ENCODE measurements at places on chromosomes 5 and 9.

DNA sequence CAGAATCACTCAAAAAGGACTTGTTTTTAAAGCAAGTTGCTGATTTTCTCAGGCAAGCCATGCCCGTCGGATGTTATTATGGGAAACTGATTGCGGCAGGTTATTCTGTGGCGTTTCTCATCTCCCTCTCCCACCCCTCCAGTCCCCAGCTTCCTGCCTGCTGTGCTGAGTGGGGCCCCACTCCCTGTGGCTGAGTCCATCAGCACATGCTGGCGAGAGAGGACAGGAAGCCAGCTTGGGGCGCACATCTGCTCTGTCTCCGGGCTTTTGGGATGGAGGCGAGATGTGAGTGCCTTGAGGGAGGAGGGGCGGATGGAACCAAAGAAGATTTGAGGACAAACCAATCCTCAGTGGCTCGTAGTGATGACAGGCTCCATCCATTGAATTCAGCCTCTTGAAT, 108.0 kb downstream of the DAPK1 start:
- no peak for DNase-seq

DNA sequence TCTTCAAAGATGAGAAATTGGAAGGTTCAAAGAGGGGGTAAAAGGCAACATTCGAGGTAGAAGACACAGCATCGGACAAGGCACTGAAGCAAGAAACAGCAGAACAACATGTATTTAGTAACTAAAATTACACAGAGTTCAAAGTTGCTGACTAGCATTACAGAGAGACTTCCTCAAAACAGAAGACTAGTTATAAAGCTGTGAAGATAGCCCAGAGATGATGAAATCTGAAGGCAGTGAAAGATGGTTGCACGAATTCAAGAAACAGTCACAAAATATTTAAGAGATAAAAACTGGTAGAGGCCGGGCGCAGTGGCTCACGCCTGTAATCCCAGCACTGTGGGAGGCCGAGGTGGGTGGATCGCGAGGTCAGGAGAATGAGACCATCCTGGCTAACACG, 16.3 kb downstream of the MAPKAP1 start:
- DNase-seq: no peak

DNA sequence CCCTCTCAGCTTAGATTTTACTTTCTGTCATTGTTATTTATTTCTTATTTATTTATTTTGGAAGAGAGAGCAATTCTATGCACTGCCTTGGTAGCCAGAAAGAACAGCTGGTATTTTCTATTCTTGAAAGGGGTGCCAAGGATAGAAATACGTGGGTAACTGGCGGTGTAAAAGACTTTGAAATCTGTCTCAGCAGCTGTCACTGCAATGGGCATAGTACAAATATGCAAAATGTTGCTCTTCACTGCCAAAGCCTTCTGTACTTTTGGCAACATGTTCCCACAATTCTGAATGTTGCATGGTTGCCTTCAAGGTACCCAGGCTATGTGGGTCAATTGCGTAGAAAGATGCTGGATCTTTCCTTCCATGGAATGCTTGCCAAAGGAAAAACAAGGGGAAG, 230.2 kb upstream of the EDIL3 start:
- DNase-seq: no peak

DNA sequence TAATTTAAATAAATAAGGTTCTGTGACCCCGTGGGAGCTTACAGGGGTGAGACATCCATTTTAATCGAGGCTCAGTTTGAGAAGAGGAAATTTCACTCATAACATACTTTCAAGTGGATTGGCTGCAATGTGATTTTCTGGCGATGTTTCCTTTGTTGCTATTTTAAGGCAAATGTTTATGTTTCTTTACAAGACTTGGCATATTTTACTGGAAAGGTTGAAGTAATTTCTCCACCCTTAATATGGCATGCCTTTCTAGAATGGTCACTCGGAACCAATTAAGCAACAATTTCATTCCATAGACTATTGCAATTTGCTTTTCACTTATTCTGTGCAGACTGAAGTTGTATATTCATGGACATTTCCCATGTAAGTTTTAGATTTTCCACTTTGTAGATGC, 438.0 kb upstream of the WWC1 start:
- no peak for DNase-seq
